Cardiac muscle cell (in vitro differentiated cells and primary cell): ENCODE measurements at places on chromosomes 4 and X.
A peak's percentile ranks its signal among the peaks of the same experiment; 100 is the strongest.

GRCh38 chr4:119209586-119209985, 2.9 kb upstream of the USP53 start:
- no peaks in the 10 kb centered on the region for H3K27me3 ChIP-seq
- peaks cover 36% of the 10 kb centered on the region for H3K4me1 ChIP-seq
- H3K27ac ChIP-seq = no peak overlapping the region
- H3K4me3 ChIP-seq = no peak overlapping the region

DNA sequence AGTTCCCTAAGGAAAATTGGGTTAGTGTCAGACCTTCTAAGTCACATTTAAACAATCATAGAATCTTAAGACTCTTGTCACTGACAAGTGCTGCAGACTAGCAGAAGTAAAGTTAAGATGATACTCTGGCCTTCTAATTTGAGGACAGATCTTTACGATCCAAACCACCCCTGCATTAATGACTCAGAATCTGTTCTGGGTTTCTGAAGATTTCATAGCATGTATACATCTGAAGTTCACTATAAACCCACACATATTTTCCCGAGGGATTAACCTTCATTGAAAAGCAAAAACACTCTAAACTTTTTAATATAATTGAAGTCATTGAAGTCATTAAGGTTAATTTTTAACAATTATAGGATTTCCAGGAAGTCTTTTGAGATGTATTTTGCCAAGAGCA, 674.3 kb downstream of the IQCM start:
- H3K4me1 ChIP-seq = no peaks in the 10 kb centered on the region
- H3K4me3 ChIP-seq = no peak overlapping the region

DNA sequence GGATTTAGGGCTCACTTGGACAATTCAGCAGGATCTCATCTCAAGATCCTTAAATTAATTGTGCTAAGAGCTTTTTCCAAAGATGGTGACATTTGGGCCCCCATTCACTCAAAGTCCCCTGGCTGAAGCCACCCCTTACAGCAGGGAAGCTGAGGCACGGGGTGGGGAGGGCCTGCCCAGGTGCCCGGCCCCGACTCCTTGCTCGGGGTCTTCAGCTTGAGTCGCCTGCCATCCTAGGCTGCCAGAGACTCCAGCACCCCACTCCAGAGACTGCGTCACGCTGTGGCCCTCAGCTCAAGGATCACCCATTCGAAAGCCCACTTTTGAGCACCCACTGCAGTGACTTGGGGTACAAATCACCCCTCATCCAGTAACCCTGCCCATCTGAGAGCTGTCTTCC, 39.2 kb upstream of the GPR78 start:
- no peak for DNase-seq
- H3K27me3 ChIP-seq = no peaks in the 10 kb centered on the region
- no peaks in the 10 kb centered on the region for H3K36me3 ChIP-seq
- H3K4me1 ChIP-seq = no peaks in the 10 kb centered on the region
- H3K27ac ChIP-seq = no peak overlapping the region

DNA sequence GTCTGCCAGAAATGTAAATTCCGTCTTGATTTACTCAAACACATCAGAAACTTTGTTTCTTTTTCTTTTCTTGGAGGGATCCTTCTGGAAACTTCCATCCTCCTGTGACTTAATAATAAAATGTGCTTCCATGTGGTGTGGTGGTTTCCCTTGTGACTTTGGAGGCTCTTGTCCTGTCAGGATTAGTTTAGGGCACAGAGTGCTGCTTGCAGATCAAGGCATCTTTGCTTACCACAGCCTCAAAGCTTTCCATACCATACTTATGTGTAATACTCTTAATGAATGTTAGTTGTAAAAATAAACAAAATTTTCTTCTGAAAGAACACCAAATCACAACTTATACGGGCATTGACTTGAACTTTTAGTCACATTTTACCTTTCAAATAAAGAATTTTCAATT, 27.4 kb downstream of the GBA3 start:
- H3K4me1 ChIP-seq = no peaks in the 10 kb centered on the region
- no peaks in the 10 kb centered on the region for H3K36me3 ChIP-seq
- no peak for DNase-seq
- no peak overlapping the region for H3K27ac ChIP-seq
- H3K4me3 ChIP-seq = no peak overlapping the region

DNA sequence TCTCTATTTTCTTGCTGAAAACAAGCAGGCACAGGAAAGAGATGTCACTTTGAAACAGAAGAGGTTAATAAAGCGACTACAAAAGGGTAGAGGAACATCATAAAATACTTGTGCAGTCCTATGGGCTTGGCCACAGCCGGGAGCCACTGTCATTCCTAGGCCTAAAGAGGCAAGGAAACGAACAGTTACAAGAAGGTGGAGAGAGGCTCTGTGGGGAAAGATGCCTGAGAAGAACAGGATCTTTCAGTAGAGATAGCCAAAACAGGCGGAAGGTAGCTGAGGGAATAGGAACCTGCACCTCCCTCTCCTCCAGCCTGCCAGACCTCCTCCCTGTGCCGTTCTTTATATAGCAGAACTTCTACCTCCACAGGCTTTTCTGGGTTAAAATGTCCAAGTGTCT, 57.4 kb upstream of the ARSJ start:
- no peaks in the 10 kb centered on the region for H3K27me3 ChIP-seq
- H3K4me3 ChIP-seq = no peak overlapping the region
- no peaks in the 10 kb centered on the region for H3K36me3 ChIP-seq
- no peak for DNase-seq
- H3K27ac ChIP-seq = no peak overlapping the region
- no peaks in the 10 kb centered on the region for H3K4me1 ChIP-seq

GRCh38 chr4:13529128-13529919, 15.0 kb downstream of the NKX3-2 start:
- no peaks in the 10 kb centered on the region for H3K4me1 ChIP-seq
- H3K27me3 ChIP-seq = peaks cover 100% of the 10 kb centered on the region
- H3K27ac ChIP-seq = no peak overlapping the region
- no peak overlapping the region for H3K4me3 ChIP-seq
- DNase-seq = no peak
- H3K36me3 ChIP-seq = no peaks in the 10 kb centered on the region

DNA sequence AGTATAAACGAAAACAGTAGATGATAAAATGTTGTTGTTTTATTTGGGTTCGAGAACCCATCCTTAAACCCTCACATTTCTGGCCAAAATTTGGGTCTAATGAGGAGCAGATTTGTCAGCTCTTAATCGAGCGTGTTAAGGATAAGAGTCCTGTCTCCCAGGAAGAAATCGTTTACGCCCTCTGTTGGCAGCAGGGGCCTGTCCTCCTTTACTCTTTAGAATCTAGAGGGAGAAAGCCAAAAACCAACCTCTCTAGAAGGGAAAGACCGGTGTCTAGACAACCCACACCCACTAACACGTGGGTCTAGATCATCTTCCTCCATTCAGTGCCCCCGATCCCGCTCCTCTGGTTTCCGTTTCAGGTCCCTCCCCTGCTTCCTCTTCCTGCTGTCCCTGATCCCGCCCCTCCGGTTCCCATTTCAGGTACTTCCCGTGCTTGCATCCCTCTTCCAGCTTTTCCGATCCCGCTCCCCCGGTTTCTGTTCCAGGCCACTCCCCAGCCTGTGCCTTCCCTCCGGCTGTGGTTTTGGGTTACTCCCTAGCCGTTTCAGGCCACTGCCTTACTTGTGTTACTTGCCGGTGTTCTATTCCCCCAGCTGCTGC, 339.1 kb downstream of the PAPSS1 start:
- no peaks in the 10 kb centered on the region for H3K36me3 ChIP-seq
- no peak overlapping the region for H3K4me3 ChIP-seq
- no peak overlapping the region for H3K27ac ChIP-seq
- DNase-seq = no peak

DNA sequence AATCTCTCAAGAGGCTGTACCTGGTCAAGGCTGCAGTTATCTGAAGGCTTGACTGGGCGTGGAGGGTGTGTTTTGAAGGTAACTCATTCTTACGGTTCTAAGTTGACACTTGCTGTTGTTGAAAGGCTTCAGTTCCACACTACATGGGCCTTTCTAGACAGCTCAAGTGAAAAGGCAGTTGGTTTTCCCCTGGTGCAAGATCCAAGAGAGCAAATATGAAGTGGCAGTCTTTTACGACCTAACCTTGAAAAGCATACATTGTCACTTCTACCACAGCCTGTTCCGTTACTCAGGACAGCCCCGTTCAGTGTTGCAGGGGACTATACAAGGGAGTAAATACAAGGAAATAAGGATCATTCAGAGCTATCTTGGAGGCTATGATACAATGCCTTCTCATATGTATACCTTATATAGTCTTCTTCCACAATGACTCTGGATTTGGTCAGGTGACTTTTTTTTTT, 46.2 kb downstream of the PDS5A start:
- H3K27me3 ChIP-seq = no peaks in the 10 kb centered on the region
- peaks cover 27% of the 10 kb centered on the region for H3K4me1 ChIP-seq
- H3K36me3 ChIP-seq = peaks cover 11% of the 10 kb centered on the region
- peak overlapping the region; percentile 86 for H3K27ac ChIP-seq

- H3K27me3 ChIP-seq = no peaks in the 10 kb centered on the region
- H3K4me3 ChIP-seq = no peak overlapping the region
- no peaks in the 10 kb centered on the region for H3K36me3 ChIP-seq
- H3K27ac ChIP-seq = no peak overlapping the region
These were observed 77.2 kb downstream of the FHIP1A start for GRCh38 chr4:151486168-151486567.

- H3K27me3 ChIP-seq = no peaks in the 10 kb centered on the region
- peak; percentile 97 for DNase-seq
- H3K27ac ChIP-seq = peak overlapping the region; percentile 81
- H3K36me3 ChIP-seq = no peaks in the 10 kb centered on the region
These were observed 27.3 kb upstream of the SORBS2 start for GRCh38 chr4:185839194-185839712.

- H3K4me3 ChIP-seq = no peak overlapping the region
- no peak for DNase-seq
- H3K36me3 ChIP-seq = no peaks in the 10 kb centered on the region
- no peak overlapping the region for H3K27ac ChIP-seq
- no peaks in the 10 kb centered on the region for H3K27me3 ChIP-seq
These were observed 122.6 kb upstream of the CXorf66 start for GRCh38 chrX:140087875-140088274.

DNA sequence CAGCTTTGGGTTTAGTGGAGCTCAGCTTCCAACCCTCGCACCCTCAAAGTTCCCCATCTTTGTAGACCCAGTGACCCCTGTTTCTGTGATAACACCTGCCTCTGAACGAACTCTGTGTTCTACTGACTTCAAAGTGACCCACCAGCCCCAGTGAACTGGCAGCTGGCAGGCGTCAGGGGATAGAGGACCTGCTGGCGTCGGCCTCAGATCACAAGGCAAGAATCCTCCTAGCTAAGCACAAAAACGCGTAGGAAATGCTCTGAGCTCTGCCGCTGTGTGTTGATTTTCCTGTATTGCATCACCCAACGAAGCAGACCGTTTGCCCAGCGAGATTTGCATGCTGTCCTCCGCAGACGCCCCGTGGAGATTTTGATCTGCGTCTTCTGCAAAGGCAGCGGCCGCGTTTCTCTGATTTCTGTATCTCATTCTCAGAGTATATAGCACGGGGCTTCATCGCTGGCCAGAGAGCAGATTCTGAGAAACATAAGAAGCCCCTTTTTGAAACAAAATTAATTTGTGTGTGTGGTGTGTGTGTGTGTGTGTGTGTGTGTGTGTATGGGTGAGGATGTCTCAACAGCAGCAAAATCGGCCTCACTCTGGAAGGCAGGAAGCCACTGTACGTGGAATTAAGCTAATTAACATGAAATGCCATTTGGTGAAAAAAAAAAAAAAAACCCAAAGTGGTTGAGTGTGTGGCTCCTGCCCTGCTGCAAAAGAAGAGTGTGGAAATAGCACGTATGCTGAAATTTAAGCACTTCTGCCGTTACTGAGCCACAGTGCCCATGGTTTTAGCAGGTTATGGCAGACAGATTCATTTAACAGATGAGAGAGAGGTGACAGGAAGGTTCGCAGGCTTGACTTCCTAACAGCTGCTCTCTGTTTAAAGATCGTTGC, 29.2 kb upstream of the ASMTL start:
- H3K4me1 ChIP-seq = no peaks in the 10 kb centered on the region
- no peak overlapping the region for H3K27ac ChIP-seq
- DNase-seq = peak; percentile 30
- no peaks in the 10 kb centered on the region for H3K36me3 ChIP-seq
- no peaks in the 10 kb centered on the region for H3K27me3 ChIP-seq

DNA sequence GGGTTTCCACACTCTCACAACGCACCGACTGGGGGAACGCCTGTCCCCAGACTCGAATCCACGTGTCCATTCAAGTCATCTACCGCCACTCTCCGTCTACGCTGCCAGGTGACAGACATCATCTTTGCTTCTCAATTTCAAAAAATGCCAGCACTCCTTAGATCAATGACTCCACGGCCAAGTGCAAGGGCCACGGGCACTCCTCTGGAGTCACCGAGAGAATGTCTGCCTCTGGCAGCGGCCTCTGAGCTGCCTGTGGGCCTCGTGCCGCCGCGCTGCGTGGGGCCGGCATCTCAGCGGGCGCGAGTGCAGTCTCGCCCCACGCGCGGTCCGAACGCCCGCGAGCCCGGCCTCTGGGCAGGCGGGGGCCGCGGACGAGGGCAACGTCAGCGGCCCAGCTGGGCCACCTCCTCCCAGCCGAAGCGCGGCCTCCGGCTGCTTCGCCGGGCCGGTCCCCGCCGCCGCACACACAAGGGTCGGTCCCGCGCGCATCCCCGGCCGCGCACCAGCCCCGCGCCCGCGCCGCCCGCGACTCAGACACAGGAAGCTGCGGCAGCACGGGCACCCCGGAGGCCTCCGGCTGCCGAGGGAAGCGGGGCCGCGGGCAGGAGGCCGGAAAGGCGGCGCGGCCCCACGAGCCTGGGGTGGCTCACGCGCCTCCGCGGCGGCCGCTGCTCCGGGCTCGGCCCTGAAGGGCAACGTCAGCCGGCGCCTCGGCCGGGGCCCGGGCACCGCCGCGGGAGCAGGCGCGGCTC, 450 bp downstream of the ACSL1 start:
- H3K27ac ChIP-seq = peak overlapping the region; percentile 62
- peaks cover 32% of the 10 kb centered on the region for H3K4me1 ChIP-seq
- peaks cover 23% of the 10 kb centered on the region for H3K27me3 ChIP-seq
- peak overlapping the region; percentile 84 for H3K4me3 ChIP-seq
- peak; percentile 37 for DNase-seq
- no peaks in the 10 kb centered on the region for H3K36me3 ChIP-seq

- H3K27me3 ChIP-seq = no peaks in the 10 kb centered on the region
- no peak overlapping the region for H3K27ac ChIP-seq
- no peak for DNase-seq
- no peaks in the 10 kb centered on the region for H3K4me1 ChIP-seq
- no peak overlapping the region for H3K4me3 ChIP-seq
These were observed 35.8 kb downstream of the CHRDL1 start for GRCh38 chrX:110759785-110760184.

DNA sequence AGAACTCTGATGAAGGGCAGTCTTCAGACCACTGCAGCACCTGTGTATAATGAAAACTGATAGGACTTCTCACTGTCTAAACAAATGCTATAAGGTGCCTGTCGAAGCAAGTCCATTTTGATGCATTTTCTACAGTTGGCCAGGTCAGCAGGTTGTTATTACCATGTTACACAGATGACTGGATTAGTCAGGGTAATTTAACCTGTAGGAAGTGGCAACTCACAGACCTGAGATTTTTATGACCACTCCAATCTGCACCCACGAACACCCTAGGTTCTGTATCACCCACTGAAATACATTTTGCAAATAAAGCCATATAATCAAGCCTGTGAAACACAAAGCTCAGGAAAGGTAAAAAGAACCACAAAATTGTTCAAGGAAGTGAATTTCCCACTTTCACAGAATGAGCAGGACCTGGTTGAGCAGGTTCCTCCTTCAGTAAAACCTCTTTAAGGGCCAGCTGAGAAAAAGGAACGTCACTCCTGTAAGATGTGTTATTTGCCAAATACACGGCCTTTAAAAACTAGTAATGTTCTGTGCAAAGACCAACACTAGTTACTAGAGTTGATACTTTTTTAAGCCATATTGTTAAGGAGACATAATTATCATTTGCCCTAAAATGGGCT, 12.7 kb downstream of the MAML3 start:
- no peaks in the 10 kb centered on the region for H3K36me3 ChIP-seq
- H3K27me3 ChIP-seq = no peaks in the 10 kb centered on the region
- H3K4me1 ChIP-seq = peaks cover 17% of the 10 kb centered on the region
- no peak overlapping the region for H3K4me3 ChIP-seq
